ENCODE measurements at places on chromosomes 5 and 9.

GRCh38 chr5:140113180-140113698, 670 bp upstream of the PURA start:
- DNase-seq = peak; percentile 52

- DNase-seq = peak; percentile 47
Measured at GRCh38 chr9:69542942-69543704, 129.0 kb downstream of the APBA1 start.

- DNase-seq = peak; percentile 19
Measured at GRCh38 chr5:32051796-32052195, 122.3 kb downstream of the GOLPH3 start.

- DNase-seq = no peak
Measured at GRCh38 chr9:80435591-80435990, 863.8 kb downstream of the TLE4 start.

DNA sequence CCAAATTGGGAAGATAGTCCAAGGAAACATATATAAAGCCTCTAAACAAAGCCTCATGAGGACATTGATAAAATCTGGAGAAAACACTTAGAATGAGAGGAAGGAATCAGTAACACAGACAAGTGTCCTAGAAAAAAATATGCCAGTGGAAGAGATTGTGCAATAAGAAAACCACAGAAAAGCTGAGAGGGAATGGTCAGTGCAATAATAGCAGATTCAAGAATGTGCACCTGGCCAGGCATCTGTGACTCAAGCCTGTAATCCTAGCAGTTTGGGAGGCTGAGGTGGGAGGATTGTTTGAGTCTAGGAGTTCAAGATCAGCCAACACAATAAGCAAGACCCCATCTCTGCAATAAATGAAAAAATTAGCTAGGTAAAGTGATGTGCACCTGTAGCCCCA, 691.2 kb upstream of the CDH6 start:
- no peak for DNase-seq

- no peak for DNase-seq
Measured at GRCh38 chr5:50900952-50901510, 234.6 kb downstream of the PARP8 start.

GRCh38 chr5:36054647-36055046, 12.0 kb downstream of the UGT3A2 start:
- no peak for DNase-seq

- DNase-seq = peak; percentile 86
Measured at GRCh38 chr9:135992486-135993408, 31.6 kb upstream of the UBAC1 start.

DNA sequence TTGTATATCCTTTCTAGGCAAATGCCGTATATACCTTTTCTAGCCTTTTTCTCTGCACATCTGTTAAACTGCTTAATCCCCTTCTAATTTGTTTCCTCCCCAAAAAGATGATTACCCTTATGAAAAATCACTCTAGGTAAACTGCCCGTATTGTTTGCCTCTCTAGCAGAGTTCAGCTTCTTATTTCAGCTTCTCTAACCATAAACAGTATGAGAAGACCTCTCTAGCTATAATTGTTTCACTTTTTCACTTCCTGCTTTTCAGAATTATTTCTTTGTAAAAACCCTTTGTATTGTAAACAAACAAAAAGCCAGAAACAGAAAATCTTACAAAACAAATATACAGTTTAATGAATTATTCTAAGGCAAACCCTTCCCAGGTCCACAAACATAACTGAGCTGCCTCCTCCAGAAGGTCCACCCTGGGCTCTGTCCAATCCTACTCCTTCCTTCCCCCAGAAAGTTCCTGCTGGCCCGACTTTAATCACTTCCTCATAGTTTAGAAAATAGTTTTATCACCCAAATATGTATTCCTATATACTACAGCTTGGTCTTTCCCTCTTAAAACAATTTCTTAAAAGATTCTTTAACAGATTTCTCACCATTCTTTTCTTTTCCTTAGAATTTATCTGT, 158.1 kb downstream of the FGF1 start:
- no peak for DNase-seq

DNA sequence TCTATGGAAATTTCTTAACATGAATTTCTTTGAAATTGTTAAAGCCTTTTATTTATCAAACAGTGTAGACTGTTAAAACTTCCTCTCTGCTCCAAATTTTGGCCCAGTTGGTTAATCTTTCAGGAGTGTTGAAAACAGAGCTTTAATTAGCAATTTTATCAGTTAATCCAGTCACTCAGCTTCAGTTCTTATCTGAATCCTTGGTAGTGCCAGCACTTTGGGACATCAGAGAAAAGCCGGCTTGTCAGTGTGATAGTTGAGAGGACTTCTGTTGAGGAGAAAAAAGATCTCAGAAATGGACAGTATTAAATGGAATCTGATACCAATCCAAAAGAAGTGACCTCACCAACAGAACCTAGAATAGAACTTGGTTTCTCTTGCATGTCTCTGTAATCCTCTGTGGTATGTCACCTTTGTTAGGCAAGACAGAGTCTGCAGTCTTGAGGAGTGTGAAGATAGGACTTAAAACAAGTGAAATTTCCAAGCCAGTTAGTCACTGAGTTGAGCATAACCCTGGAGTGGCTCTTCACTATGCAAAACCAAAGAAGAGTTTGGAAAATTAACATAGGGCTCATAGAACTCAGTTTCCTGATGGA, 251.8 kb downstream of the NNT start:
- peak; percentile 93 for DNase-seq

GRCh38 chr9:18676525-18676924, 202.6 kb downstream of the ADAMTSL1 start:
- no peak for DNase-seq

DNA sequence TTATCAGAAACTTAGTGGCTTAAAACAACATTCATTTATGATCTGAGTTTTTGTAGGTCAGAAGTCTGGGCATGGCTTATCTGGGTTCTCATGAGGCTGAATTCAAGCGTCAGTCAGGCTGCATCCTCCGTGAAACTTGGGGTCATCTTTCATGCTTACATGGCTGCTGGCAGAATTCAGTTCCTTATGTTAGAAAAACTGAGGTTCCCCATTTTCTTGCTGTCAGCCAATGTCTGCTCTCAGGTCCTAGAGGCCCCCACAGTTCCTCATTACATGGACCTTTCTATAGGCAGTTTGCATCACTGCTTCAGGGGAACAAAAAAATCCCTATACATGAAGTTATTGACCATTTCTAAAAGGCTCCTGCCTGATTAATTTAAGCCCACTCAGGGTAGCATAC, 83.8 kb upstream of the NMUR2 start:
- DNase-seq = no peak

DNA sequence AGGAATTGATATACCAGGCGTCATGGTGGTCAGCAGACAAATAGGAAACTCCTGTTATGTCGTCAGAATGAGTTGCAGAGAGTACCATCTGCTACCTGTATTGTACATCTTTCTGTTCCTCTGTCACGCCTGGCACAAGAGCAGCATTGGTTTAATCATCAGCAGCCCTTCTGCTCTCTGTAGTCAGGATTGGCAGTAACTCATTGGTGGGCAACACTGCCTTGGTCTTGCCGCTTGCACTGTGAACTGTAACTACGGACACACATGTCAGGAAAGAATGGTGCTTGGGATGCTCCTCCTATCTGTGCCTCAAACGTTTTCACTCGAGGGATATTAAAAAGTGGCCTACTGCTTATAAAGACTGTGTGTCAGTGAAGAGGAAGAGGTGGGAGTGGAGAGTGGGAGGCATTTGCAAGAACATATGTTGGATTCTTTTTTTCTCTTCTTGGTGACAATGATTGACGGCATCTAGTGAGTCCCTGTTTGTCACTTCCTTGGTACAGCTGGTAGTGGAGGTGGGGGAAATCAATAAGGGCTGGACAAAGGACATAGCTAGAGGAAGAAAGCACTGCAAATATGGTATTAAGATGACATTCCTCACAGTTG, 76.6 kb downstream of the F2RL2 start:
- no peak for DNase-seq

DNA sequence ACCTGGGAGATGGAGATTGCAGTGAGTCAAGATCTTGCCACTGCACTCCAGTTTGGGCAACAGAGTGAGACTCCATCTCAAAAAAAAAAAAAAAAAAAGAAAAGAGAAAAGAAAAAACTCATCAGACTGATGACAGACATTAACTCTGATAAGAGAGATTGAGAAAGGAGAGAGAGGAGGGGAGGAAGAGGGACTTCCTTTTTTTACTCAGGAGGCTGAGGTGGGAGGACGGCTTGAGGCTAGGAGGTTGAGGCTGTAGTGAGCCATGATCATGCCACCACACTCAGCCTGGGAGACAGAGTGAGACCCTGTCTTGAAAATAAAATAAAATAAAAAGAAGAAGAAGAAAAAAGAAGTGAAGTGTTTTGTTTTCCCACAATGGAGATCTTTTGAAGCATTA, 9.7 kb upstream of the MSMP start:
- DNase-seq = no peak

DNA sequence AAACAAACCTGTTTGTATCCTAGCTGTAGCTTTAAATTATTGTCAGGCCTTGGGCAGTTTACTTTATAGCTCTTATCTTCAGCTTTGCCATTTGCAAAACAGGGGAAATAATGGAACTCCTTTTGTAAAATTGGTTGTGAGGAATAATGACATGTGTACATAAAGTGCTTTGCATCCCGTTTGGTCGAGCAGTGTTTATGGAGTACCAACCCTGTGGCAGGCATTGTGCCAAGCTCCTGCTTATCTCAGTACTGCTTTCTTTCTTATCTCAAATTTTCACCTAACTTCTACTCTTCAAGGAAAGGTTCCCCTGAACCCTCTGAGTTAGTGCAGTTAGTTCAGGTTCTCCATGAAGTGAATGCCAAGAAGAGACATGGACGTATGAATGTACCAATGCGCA, 9.4 kb upstream of the TENT2 start:
- DNase-seq = no peak

GRCh38 chr5:144385597-144385996, 214.9 kb downstream of the KCTD16 start:
- no peak for DNase-seq

DNA sequence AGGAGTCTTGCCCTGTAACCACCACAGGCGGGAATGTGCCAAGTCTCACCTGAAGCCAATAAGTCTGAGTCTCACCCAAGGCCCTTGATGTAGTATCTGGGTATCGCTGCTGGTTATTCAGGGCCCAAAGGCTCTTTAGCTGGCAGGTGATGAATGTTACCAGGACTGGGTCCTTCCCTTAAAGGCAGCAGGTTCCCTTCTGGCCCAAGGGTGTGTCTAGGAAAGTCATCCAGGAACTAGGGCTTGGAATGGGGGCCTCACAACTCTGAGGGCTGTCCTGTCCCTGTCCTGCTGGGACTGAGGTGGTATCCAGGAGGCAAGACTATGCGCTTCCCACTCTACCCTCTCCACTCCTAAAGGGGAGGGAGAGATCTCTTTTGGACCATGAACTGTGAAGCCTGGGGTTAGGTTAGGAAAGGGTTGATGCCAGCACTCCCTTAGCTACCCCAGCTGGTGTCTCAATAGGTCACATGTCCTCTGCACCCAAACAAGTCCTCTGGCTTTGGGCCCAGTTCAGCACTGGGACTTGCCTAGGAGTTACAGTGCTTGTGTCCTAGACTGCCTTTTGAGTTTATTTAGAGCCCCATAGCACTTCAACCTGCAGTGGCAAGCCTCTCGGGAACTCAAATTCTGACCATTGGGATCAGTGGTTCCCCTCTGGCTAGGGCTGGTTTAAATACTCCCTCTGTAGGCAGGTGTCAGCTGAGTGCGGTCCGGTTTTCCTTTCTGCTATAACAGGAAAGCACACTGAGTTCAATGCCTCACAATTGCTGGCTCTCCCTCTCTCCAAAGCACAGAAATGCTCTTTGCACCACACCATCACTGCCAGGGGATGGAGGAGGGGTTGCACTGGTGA, 22.5 kb upstream of the RANBP3L start:
- DNase-seq = no peak

- no peak for DNase-seq
Measured at GRCh38 chr5:143635146-143635752, 176.7 kb upstream of the HMHB1 start.

- DNase-seq = no peak
Measured at GRCh38 chr9:88676644-88677043, 141.7 kb downstream of the NXNL2 start.

DNA sequence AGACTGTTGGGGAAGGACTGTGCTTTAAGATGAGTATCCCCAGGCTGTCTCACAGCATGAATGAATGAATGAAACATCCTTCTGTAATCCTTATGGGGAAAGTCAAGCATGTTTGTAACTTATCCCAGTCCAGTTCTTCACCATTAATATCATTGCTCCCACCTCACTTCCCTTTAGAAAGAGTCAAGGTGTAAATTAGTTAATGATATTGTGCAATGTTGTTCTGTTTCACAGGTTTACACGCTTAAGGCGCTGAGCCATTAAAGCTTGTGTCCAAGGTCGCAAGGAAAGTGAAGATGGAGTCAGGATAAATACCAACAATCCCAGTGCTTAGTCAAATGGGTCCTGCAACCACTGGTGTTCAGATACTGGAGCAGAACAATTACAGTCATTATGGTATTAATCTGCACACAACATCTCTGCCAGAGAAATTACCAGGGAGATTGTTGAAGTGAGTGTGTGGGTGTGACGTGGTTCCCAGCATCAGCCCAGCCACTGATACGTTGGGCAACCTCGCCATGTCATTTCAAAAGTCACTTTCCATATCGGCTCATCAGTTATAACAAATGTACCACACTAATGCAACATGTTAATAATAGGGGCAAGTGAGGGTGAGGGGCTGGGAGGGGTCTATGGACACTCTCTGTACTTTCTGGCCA, 1.5 kb upstream of the MYO10 start:
- DNase-seq = no peak

GRCh38 chr9:100468041-100468440, 4.9 kb upstream of the TMEFF1 start:
- no peak for DNase-seq

- DNase-seq = no peak
Measured at GRCh38 chr5:66193419-66193818, 49.3 kb downstream of the SREK1 start.

DNA sequence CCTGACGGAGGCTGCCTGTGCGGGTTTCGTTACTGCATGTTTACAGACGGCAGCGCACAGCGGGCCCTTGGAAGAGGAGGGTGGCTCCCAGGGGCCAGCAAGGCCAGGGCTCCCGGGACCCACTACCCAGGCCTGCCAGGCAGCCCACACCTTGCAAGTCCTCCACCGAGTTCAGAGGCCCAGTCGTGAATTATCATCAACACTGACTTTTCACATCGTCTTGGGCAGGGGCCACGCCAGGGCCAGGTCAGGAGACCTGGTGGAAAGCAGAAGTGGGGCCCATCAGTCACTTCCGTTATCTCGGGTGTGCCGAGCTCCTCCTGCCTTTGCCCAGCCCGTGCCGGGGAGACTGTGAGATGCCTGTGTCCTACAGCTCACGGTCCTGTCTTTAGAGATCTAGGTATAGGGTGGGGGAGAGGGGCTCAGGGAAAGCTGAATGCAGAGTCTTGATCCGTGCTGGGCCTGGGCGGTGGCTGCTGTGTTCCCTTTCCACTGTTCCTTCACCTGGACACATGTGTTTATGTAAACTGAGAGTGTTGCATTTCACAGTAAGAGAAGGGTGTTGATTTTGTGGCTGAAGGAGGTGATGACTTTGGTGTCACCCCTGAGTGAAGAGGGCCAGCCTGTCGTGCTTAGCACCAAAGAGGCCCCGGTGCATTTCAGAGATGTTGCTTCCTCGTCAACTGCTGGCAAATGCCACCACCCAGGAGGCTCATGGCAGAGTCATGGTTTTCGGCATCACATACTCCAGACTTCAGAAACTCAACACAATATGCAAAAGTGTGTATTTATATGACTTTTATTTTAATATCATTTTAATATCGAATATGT, 175.2 kb downstream of the GAPVD1 start:
- no peak for DNase-seq

- no peak for DNase-seq
Measured at GRCh38 chr5:68757006-68757405, 336.8 kb upstream of the SLC30A5 start.

- DNase-seq = no peak
Measured at GRCh38 chr9:33022303-33022702, 2.8 kb upstream of the DNAJA1 start.
